ENCODE measurements at places on chromosomes 12 and 14.

GRCh38 chr12:38431921-38432320, 115.3 kb downstream of the ALG10B start:
- DNase-seq, result no peak

DNA sequence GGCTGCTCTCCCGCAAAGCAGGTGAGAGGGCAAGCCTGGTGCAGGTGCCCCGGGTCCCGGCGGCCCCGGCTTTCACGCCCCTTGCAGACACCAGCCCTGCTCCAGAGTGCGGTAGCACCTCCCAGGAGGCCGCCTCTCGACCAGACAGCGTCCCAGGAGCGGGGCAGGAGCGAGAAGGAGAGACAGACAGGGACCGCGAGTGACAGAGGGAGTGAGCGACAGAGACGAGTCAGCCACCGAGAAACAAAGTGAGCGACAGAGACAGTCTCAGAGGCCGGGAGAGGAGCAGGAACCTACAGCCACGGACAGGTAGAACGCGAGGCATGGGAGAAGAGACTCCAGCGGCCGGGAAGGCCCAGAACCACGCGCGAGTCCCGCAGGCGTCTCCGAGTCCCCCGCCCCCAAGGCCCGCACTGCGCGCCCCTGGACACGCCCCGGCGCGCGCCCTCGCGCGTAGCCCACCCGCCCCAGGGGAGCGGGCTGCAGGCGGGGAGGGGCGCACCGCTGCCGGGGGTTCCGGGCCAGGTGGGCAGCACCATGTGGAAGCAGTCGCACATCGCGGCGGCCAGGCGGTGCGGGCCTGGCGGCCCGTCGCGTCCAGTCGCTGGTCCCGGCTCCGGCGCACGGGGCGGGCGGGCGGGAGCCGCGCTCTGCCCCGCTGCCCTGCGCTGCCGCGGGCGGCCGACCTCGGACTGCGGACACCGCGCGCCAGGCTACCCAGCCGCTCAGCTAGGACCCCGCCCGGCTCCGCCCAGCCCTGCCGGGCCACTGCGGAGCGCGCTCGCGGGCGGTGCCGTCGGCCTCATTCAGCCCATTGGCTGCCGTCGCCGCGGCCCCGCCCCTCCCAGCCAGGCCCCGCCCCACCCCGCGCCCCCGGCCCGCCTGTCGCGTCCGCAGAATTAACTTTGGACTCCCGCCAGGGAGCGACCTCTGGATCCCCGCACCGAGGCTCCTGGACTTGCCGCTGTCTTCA, at the start of gene AHNAK2:
Gene AHNAK2, minus strand, starts transcription at position 694 of the 973 bp plus-strand sequence. Its CDS starts 137 bp downstream, at position 557.
- DNase-seq, result no peak

- DNase-seq, result no peak
These were observed 148.2 kb downstream of the PLEKHA5 start for GRCh38 chr12:19277711-19278110.

DNA sequence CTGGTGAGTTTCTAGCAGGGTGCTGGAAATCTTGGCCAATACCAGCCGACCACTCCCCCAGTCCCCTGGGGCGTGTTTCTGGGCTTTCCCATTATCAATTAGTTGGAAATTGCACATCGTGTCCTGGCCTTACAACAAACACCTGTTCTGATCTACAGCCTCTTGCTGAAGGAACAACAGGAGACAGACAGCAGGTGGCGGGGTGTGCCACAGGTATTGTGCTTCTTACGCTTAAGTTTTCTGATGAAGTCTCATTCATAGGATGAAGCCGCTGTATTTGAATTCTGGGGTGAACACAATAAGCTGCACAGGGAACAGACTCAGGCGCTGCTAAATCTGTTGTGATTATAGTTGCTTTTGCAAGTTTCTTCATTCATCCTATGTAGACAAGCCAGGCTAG, 703 bp downstream of the HIGD1C start:
- DNase-seq, result no peak

- DNase-seq, result no peak
These were observed 7.4 kb downstream of the PPP1R13B start for GRCh38 chr14:103840014-103840413.

DNA sequence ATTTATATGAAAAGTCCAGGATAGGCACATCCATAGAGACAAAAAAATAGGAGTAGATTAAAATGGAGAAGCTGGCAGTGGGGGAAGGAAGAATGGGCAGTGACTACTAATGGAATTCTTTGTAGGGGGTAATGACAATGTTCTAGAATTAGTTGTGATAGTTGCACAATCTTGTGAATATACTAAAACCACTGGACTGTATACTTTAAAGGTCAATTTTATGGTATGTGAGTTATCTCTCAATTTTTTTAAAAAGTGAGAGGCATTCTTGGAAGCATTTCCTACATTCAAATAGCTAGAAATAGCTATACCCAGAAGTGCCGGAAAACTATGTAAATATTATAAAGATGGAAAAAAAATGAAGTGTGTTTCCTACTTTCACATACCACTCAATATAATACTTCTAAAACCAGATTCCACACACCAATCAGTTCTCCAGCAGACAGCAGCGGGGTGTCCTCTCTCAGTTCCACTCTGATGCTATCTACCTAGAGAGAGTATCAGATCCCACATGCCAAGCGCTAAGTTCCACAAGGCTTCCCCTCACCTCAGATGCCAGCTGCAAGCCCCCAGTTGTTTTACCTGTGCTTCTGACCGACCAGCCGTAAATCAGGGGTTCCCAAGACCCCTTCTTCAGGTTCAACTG, 41.7 kb upstream of the NID2 start:
- DNase-seq, result no peak

DNA sequence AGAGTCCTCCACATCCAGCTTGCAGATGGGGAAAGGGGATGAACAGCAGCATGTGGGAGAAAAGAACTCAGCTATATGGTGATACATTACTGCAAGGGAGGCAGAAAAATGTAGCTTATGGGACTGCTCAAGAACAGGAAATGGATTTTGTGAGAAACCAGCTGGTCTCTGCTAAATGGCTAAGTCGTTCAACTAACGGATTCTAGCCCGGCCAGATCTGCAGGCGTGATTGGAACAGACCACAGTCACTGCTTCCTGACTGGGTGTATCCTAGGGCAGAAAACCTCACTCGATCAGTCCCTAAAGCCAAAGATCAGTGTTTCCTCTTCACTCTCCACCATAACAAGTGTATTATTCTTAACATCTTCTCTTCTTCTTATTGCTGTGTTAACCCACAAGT, 8.1 kb upstream of the PTGDR start:
- no peak for DNase-seq

- DNase-seq, result no peak
These were observed 6.6 kb downstream of the MAX start for GRCh38 chr14:65095633-65096205.

GRCh38 chr12:109308534-109309380, at the start of gene FOXN4:
Gene FOXN4 (minus strand): TSS chr12:109309284. CDS start chr12:109308321, 963 bp downstream.
- DNase-seq, result no peak

GRCh38 chr12:104490186-104490585, 33.4 kb downstream of the CHST11 start:
- DNase-seq, result no peak

DNA sequence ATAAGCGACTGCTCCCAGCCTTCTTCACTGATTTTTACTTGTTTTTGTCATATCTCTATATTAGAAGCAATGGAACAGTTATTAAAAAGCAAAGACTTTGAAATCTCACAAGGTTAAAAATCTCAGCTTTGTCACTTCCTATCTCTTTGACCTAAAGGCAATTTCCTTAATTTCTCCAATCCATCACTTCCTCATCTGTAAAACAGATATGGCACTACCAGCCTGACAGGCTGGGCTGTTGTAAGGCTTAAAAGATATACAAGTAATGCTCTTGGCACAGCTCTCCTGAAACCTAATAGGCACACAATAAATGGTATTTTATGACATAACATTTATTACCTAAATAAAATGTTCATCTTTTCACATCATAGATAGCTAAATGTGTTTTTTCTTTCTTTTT, 25.6 kb downstream of the ATXN2 start:
- no peak for DNase-seq

GRCh38 chr14:35387713-35388579, 16.6 kb downstream of the NFKBIA start:
- DNase-seq, result no peak

DNA sequence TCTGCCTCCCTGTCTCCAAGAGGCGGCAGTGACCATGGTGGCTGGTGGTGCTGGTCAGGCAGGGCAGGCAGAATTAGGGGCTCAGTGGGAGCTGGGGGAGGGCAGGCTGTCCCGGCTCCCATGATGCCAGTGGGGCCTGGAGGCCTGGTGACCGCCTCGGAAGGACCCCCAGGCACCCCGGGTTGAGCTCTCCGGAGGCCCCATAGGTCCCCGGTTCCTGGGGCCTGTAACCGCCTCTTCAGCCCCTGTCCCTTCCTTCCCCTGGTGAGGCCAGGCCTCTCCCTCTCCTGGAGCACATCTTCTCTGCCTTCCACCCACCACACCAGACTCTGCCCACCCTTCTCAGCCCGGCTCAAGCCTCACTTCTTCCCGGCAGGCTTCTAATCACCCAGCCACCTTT, 117.7 kb upstream of the GSC start:
- no peak for DNase-seq

DNA sequence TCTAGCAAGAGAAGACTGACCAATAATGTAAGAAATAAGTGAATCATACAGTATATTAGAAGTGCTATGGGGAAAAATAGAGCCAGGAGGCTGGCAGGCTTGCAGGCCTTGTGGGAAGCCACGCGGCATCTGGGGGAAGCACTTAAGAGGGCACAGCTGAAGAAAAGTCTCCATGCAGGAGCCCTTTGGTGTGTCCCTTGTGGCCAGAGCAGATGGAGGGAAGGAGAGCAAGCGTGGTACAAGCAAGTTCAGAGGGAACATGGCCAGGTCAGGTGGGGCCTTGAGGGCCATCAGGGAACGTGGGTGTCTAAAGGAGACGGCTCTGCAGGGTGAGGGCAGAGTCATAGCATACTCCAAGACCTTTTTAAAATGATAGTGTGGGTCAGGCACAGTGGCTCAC, 51.7 kb downstream of the LRRC74A start:
- DNase-seq, result no peak

- DNase-seq, result no peak
These were observed 4.5 kb downstream of the EFS start for GRCh38 chr14:23360496-23360895.

- DNase-seq, result no peak
These were observed 255.7 kb upstream of the FAR2 start for GRCh38 chr12:28893365-28893764.

GRCh38 chr14:65001723-65002122, 15.0 kb downstream of the FNTB start:
- DNase-seq, result no peak

DNA sequence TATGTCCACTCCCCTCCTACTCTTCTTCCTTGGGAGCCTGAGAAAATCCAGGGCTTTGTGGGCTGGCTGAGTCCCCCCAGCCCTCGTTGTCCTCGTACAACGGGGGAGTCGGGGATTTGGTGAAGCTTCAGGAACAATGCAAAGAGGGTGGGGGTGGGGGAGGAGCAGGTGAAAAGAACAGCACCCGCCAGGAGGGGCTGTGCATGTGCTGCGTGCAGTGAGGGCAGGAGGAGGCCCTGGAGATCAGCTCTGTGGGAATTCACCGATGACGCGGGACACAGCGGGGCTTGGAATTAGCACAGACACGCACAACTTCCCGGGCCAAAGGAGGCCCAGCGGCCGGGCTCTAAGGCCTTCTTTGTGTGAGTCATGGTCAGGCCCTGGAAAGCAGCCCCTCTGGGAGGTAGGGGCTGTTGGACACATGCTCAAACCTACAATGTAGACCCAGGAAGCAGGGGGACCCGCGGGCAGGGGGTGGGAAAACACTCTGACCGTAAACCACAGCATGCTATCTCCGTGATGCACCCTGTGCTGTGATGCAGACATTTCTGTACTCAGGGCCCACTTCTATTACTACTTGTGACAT, 32.8 kb downstream of the RBM19 start:
- no peak for DNase-seq

DNA sequence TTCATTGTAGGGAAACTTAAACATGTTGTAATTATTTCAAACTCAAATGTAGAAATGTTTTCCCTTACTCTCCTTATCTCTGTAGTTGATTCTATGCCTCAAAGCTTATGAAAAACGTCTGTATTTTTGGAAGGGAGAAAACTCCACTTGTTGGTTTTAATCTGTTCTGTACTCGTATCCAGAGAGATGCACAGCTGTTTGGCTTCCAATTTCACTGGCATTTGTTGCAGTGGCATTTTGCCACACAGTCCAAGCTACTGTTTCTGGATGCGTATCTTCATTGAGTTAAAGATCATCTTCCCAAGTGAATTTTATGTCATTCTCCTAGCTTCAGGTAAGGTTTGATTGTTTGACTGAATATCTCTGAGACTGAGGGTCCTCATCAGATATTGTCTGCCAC, 481.4 kb downstream of the TRHDE start:
- no peak for DNase-seq

DNA sequence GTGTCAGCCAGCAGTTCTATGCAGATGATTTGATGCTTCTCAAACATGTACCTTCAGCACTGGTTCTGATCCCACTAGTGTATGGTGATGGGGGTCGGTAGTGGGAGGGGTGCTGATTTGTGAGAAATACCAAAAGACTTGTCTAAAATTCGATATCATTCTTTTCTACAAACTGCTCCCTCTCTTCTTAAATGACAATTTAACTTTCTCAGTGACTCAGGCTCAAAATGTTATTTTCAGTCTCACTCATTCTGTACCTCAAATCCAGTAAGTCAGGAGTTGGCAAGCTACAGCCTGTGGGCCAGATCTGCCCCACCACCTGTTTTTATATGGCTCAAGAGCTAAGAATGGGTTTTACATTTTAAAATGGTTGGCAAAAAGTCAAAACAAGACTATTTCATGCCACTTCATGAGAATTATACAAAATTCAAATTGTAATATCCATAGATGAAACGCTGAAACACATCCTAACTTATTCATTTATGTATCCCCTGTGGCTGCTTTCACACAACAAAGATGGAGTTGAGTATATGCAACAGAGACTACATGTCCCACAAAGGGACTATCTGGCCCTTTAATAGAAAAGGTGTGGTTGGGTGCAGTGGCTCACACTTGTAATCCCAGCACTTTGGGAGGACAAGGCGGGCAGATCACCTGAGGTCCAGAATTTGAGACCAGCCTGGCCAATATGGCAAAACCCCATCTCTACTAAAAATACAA, 6.6 kb upstream of the NOP2 start:
- no peak for DNase-seq

GRCh38 chr14:96126339-96126782, 78.3 kb upstream of the BDKRB2 start:
- DNase-seq, result no peak

- no peak for DNase-seq
These were observed 78.5 kb downstream of the TMEM132D start for GRCh38 chr12:129825316-129825715.

Data from stimulated activated CD8-positive, alpha-beta memory T cell treated with anti-CD3 and anti-CD28 coated beads, Interleukin-4, amount 100 ng/mL, for 1 hour (primary cell).